Naive thymus-derived CD4-positive, alpha-beta T cell (primary cell): ENCODE measurements at places on chromosomes 7 and 10. TPM values are rescaled to one million over a fixed set of nuclear protein-coding genes. Genes with fewer than 3 reads are reported as not detected.

The PAOX gene
- polyA plus RNA-seq = 8.7 TPM

The LRRTM3 gene
- not detected for polyA plus RNA-seq

The KCNMA1 gene
- polyA plus RNA-seq = not detected

The CFAP46 gene
- polyA plus RNA-seq = not detected

The TFPI2 gene
- polyA plus RNA-seq = not detected

The SRRM3 gene
- not detected for polyA plus RNA-seq

The CYP2C19 gene
- polyA plus RNA-seq = not detected

The CCDC3 gene
- polyA plus RNA-seq = not detected

GRCh38 chr10:52232561-52233350 is 81.3 kb upstream of the DKK1 start:
- no peak for DNase-seq

GRCh38 chr10:27104919-27105318 is 4.6 kb upstream of the ANKRD26 start:
- peak; percentile 29 for DNase-seq

DNA sequence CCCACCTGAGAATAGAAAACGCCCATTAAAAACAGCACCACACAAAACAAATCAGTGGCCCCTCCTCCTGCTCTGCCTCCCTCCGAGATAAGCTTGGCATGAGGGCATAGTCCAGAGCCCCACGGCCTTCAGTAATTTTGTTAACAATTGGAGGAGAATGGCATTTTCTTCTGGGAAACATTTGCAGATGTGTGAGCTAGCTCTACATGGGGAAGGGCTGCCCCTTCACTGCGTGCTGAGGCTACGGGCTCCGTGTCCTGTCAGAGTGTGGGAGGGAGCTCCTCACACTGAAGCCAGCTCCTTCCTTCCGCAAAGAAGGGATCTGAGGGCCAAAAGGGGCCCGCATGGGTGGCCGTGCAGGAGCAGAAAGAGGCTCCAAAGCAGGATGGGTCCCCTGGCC is 15.2 kb downstream of the GRK5 start:
- no peak for DNase-seq

DNA sequence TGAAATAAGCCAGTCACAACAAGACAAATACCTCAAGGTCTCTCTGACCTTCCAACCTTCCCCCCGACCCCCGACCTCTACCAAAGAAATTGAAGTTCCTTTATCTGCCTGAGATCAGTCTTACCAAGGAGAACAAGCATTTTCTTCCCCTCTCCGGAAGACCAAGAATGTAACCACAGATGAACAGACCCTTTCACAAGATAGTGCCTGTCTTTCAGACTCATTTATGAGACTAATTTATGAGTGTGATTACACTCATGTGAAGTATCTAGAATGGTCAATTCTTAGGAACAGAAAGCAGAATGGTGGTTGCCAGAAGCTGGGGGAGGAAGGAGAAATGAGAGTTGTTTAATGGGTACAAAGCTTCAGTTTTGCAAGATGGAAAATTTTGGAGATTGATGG is 108.9 kb upstream of the MKLN1 start:
- no peak for DNase-seq

GRCh38 chr7:46058086-46058823 is 137.2 kb upstream of the IGFBP3 start:
- DNase-seq = no peak

GRCh38 chr10:6763423-6763822 is 183.3 kb upstream of the PRKCQ start:
- no peak for DNase-seq

DNA sequence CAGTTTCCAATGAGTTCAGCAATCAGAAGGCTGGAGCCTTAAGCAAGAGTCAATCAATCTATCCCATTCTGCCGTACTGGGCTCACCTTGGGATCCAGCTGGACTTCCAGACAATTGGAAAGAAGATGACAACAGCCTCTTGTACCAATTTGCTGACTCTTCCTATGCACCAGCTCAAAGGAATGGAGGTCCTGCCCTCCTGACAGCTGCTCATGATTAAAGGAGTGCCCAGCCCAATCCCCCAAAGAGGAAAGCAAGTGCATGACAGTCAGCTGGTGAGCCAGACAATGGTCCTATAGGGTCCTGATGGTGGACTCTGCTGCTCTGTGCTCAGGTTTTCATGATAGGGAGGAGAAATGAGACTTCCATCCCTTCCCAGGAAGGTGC is 25.1 kb downstream of the VSTM4 start:
- DNase-seq = no peak

DNA sequence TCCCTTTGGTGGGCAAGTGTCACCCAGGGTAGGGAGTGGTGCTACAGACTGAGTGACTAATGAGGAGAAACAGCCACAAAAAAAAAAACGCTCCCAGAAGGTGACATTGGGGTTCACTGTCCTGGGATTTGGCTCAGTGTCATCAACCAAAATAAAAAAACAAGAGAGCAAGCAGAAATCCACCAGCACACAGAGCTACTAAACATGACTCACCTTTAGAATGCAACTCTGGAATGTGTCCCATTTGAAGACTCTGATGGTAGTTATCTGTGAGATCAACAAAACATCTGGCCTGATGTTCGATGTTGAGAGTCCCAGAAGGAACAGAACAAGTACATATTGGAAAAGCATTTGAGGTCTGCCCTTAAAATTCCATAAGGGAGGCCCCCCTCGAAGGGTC is 200.3 kb upstream of the LYZL2 start:
- DNase-seq = no peak

DNA sequence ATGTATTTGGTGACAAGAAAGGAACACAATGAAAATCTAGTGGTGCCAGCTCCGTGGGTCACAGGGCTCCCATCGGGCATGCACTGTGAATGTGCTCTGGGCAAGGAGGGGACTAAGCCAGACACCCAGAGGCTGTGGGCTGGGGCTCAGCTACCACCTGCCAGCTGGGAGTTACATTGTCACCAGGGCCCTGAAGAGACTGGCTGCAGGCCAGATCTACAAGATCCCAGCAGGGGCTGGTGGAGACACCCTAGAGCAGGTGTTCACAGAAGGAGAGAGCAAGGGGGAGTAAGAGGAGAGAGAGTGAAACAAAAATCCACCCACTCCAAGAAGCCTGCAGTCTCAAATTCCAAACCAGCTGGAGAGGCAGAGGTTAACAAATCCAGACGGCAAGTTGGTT is 116.6 kb upstream of the ADCY1 start:
- DNase-seq = no peak

DNA sequence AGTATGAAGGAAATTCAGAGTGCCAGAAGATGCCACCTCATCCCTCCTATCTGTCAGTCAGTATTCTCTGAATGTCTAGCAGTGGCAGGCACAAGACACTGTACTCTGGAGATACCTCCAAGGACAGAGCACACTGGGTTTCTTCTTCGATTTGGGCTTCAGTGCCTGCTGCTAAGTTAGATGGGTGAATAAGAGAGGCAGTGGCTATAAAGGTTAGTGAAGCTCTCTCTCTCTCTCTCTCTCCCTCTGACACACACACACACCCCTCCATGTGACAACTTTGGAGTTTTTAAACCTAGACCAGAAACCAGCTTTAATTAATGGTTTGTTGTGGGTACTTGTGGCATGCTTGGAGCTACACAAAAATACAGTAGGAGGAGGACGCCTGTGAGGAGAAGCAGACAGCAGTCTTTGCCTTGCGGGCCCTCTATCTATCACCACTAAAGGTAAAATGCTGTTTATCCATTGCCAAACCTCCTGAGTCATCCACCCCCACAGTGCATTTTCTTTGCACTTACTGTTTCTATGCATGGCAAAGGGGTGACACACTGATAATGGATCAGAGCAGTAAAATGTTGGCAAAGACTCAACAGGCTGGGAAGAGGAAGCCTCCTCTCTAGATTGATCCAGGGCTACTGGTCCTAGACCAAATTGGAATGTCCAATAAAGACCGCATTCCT is 102.5 kb downstream of the TRIL start:
- no peak for DNase-seq

DNA sequence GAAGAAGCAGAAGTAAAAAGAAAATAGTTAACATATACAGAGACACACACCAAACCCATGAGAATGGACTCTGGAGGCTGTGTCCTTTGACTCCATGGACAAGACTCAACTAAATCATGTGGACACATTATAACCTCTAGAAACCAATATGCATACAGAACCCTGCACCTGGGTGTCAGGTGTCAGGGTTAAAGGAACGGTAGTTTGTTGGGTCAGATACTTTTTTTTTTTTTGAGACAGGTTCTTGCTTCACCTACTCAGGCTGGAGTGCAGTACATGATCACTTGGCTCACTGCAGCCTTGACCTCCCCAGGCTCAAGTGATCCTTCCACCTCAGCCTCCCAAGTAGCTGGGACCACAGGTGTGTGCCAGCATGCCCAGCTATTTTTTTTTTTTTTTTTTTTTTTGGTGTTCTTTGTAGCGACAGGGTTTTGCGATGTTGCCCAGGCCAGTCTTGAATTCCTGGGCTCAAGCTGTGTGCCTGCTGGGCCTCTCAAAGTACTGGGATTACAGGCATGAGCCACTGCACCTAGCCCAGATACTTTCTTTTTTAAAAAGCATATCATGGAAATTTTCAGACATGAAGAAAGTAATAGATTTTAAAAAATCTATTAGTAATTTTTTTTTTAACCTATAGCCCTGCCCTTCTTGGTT is 31.3 kb downstream of the GALNT11 start:
- DNase-seq = no peak

DNA sequence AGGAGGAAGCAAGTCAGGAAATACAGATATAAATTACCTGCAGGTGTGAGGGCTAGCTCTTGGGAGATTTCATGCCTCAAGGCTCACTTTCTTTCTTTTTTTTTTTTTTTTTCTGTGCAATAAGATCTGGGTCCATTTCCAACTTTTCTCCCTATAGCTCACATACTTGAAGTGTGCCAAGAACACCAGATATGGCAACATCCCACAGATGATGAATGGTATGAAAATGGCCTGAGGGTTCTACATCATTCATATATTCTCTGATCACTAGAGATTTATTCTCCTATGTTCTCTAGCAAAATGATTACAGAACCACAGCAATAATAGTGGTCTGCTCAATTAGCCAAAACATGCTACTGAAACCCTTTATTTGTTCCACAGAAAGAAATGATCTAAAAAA is 117.2 kb downstream of the LRRTM3 start:
- no peak for DNase-seq

- DNase-seq = no peak
Observed at GRCh38 chr10:17115683-17116082, 13.9 kb downstream of the CUBN start.

DNA sequence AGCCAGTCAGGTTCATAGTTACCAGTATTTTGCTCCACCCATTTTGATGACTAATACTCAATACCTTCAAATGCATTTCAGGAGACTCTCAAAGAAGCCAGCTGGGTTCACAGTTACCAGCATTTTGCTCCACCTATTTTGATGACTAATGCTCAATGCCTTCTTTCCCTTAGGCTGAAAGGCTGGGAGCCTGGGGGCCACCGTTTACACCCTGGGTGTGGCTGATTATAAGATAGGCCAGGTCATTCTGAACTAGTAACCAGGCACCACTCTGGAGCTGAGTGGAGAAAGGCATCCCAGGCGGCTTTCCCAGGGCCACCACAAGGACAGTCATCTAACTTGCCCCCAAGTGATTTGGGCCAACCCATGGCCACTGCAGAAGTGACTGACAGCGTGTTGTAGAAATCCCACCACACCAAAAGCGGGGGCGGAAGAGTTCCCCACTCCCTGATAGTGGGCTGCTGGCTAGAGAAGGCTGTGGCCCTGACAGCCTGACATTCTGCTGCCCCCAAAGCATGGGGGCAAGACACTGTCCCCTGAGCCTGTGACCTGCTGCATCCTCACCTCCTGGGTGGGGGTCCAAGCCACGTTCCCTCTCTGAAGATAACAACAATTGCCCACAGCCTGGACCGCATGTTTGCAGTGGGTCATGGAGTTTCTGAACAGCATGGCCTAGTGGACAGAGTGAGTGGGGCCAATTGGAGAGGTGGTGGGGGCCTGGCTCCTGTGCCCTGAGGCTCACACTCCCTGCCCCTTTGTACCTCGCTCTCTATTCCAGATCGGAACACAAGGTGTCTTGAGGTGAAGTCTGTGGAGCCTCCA is 23.0 kb upstream of the ZNF488 start:
- no peak for DNase-seq

DNA sequence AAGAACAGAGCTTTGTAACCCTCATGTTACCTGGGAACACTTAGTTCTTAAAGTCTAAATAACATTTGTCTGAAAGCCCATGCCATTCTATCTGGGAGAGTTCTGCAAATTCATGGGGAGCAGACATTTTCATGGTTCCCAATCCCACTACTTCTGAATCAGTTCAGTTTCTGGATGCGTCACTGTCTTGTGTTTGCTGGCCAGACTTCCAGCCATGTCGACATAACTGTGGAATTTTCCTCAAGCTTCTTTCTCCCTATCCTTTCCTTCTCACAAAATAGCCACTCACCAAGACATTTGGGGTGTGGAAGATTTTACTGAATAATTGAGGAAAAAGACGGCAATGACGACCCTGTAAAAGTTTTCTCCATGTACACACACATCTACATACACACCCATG is 272.5 kb downstream of the NEBL start:
- DNase-seq = no peak

GRCh38 chr7:1463676-1464223 is 4.5 kb upstream of the MICALL2 start:
- DNase-seq = no peak

GRCh38 chr7:107938456-107939250 is 47.7 kb downstream of the DLD start:
- no peak for DNase-seq
